ENCODE measurements at places on chromosomes 1 and 21.

DNA sequence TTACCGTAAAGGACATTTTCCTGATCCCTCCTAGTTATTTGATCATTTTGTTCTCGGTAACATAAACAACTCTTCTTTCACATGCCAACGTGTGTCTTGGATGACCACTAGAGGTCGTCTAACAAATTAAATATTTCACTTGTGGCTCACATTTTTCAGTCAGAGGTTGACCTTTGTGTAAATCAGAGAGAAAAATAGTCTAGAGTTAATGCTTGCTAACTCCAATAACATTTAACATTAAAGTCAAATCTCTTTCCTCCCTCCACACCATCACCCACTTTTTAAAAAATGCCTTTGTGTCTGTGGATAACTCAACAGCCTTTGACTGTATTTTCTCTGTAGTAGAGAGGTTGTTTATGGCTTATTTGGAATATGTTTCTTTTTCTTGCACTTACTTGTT lies 220.5 kb upstream of the B3GALT2 start:
- DNase-seq, result peak; percentile 41

DNA sequence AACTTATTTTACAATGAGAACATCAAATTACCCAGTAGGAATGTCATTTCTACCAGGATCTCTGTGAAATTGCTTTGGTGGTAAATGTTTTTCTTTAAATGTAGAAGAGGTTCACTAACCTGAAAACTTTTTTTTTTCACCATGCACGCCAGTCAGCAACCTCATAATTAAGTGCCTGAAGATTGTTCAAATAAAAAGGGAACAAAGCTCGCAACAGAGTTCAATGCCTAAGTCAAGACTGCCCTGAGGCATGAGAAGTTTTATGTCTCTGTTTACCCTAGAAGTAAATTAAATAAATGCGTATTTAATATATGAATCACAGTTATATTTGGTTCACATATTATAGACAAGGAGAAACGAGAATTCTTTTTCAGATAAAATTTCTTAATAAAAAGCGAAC lies 13.8 kb upstream of the SYDE2 start:
- no peak for DNase-seq

GRCh38 chr1:241235256-241235897 lies 121.6 kb downstream of the RGS7 start:
- DNase-seq, result no peak

- DNase-seq, result peak; percentile 57
These were observed 63.6 kb upstream of the ETV3 start for GRCh38 chr1:157201767-157202166.

GRCh38 chr1:4585216-4585615 lies 69.2 kb upstream of the AJAP1 start:
- no peak for DNase-seq
